ENCODE measurements at places on chromosomes 5 and 9.

- peak; percentile 50 for DNase-seq
Measured at GRCh38 chr9:16032799-16033198, 480.0 kb downstream of the CCDC171 start.

DNA sequence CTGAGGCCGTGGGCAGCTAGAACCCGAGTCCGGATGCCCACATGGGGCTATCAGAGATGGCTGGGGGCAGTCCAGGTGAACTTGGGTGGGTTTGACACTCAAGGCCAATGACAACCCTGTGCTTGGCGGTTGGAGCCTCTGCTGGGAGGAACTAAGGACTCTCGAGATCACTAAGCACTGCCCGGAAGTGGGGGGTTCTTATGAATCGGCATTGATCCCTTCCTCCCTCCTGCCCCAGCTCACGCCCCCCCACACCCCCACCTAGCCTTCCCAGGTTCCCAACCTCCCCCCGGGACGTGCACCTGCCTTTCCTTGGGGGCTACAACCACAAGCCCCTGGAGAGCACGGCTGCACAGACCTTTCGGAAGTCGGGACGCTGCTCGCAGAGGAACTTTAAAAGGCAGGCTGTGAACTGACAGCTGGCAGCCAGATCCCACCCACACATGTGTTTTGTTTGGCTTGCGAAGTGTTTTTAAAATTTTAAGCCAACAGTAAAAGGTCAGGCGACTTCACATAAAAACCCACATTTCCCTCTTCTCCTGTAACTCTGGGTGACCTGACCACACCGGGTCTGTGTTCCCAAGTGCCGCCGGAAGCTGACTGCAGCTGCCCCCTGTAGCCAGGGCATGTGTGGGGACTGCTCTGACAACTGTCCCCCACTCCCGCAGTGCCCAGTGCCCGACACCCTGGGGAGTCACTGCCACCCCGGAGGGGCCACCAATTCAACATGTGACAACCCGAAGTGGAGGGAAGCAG lies 5.1 kb upstream of the RALGDS start:
- peak; percentile 55 for DNase-seq

DNA sequence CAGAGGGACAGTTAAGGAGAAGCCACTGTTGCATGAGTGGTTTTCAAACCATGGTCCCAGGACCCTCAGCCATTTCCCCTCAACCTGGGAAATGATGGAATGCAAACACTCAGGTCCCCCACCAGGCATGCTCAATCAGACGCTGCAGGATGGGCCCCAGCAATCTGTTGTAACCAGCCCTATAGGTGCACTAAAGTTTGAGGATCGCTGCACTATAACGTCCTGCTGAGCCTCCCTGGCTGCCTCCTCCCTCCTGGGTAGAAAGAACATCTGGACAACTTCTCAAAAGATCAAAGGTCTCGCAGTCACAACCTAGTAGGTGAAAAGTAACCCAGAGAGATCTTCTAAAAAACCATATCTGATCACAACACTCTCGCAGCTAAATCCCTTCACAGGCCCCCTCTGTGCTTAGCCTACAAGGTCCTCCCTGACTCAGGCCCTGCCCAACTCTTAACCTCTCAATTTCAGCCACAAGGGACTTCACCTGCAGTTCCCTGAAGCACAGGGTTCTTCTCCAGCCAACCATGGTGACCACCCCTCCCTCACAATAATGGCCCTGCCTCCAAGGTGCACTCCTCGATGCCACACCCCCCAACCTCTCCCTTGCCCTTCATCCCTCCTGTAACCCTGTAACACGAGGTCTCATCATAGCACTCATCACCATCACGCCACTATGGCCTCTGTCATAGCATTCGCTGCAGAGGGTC lies 3.5 kb downstream of the SHB start:
- DNase-seq, result no peak

GRCh38 chr5:3116366-3116765 lies 364.9 kb upstream of the IRX2 start:
- no peak for DNase-seq

DNA sequence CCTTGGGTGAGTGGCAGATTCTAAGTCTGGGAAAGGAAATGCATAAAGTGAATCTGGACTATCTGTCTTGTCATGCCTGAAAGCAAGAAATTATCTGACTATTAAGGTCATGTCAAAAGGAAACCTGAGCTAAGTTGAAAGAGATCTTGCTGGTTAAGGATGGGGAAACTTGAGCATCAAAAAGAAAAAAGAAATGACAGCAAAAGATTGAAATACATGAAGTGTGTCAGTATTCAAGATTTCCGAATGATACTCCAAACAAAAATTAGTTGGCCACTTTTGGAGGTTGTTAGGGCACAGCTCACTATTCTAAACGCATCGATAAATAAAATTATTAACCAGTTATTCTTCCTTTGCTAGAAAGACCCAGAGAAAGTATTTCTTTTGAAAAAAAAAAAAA lies 3.3 kb upstream of the FBN2 start:
- no peak for DNase-seq

- no peak for DNase-seq
Measured at GRCh38 chr5:162888268-162888667, 549.1 kb upstream of the CCNG1 start.

- no peak for DNase-seq
Measured at GRCh38 chr9:131580358-131580757, 35.0 kb downstream of the PRRT1B start.

DNA sequence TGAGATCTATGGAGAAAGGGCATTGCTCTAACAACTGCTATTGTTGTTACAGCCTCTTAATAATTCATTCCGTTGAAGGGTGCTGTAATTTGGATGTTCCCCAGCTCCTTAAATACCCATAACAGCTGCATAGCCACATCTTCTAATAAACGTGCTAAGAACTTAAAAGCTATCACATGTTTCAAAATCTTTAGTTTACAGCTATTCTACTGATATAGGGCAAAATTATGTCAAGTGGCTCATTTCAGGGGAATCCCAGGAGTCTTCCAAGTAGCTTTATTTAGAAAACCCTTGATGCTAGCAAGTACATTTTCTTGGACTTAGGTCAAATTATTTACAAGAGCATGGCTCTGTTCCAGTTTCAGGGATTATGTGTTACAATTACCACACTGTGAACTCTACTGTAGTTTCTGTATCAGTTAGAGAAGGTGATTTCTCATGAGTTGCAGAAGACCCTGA lies 990.4 kb upstream of the ACO1 start:
- DNase-seq, result peak; percentile 81

GRCh38 chr5:19923742-19924141 lies 64.3 kb downstream of the CDH18 start:
- peak; percentile 38 for DNase-seq

GRCh38 chr5:38540314-38540713 lies 16.1 kb downstream of the LIFR start:
- no peak for DNase-seq

- DNase-seq, result peak; percentile 50
Measured at GRCh38 chr5:131634666-131634995, 398 bp downstream of the RAPGEF6 start.

DNA sequence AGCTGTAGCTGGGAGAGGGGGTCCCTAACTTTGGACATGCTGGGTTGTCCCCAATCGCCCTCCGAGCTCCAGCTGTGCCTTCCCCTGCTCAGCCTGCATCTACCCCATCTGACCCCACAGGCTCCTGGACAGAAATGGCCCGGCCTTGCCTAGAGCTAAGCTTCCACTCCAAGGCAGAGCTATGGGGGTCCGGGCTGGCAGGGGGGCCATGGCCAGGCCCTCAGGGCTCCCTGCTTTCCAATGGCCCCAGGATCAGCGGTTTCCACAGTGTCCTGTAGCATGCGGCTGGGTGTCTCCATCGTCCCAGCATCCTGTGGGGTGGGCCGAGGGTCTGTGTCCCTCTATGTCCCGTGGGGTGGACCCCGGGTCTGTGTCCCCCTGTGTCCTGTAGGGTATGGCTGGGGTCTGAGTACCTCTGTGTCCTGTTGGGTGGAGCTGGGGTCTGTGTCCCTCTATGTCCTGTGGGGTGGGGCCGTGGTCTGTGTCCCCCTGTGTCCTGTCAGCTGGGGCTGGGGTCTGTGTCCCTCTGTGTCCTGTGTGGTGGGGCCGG lies 130.6 kb downstream of the RXRA start:
- DNase-seq, result no peak

DNA sequence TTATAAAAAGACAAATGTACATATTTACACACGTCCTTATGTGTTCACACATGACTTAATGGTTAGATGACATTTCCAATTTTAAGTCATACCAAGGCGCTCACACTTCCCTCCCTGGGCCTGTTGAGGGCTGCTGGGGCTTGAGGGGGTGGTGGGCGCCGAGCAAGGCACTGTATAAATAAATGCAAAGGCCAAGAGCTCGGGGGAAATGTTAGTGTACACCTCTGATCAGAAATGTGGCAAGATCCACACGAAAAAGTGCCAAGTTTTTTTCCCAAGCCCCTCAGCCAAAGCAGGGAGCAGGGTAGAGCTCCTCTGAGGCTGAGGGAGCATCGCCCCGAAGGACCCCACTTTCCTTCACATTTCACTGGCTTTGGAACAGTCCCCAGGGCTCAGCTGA lies 7.5 kb downstream of the IRF1 start:
- no peak for DNase-seq

DNA sequence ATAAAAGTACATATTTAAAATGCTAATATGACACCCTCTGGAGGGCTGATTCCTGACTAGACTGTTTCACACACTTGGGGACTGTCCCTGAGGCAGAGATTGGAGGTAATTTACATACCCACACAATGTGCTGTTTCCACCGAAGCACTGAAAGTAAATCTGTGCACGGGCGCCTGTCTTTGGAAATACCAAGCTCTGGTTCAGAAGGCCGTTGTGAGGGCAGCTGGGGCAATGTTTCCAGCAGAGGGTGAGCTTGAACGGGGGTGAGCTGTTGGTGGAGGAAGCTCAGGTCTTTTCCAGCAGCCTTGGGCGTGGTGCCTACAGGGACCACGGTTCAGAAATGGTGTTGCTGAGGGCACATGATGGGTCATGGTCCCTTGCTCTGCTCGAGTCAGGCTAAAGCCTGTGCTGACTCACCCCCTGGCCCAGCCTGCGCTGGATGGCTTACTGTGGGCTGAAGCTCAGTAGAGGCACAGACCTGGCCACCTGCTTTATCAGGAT lies 25.8 kb upstream of the HMCN2 start:
- DNase-seq, result no peak

- no peak for DNase-seq
Measured at GRCh38 chr9:88659126-88659525, 124.1 kb downstream of the NXNL2 start.

DNA sequence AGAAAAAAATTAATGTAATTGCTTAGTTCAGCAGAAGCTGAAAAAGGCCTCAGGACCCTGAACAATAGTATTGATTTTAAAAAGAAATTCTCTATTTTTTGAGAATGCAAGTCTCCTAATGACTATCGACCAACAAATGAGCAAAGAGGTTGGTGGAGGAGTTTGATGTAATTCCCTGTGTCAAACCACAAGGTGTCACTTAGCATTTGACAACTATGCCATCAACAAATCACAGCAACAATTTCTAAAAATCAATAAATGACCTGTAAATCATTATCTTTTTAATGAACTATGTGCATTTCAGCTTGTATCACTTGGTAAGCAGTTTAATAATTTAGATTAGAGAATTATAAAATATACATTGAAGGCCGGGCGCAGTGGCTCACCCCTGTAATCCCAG lies 133.7 kb downstream of the PRELID2 start:
- no peak for DNase-seq

- no peak for DNase-seq
Measured at GRCh38 chr5:138714694-138715093, 38.5 kb upstream of the CTNNA1 start.

GRCh38 chr9:14131356-14132088 lies 182.4 kb downstream of the NFIB start:
- no peak for DNase-seq

DNA sequence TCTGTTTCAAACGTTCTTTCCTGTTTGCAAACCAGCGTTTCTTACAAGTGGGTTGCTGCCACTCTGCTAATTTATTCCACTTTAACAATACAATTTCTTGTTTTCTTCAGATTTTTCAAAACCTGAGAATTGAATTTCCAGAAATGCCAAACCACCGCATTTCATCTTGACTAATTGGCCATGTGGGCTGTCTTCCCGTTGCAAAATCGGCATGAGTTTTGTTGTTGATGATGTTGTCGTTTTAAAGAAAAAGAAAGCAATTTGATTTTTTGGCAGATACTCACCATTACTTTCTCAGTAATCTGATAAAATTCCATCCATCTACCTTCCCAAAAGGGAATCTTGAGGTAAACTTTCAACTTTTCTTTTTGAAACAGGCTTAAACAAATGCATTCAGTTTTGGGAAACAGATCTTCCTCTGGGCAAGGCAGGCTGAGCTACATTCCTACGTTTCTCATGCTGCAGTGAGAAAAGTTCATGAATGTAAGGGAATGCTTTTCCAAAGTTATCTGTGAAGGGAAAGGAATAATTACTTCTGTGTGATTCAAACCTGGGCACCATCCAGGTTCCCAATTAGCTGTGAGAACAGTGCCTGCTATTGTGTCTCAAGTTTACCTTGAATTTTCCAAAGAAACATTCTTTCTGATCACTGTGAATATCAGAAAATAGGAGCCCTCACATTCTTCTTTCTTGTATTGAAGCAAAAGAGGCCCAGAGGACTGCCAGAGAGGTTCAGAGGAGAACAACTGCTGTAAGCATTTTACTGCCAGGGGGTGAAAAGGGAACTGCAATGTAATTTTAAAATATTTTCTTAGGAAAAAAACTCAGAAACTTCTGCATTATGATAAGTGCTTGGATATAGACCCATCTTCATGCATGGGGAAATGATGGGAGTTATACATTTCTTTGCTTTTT lies 100.7 kb upstream of the TUT7 start:
- no peak for DNase-seq

- no peak for DNase-seq
Measured at GRCh38 chr9:129595311-129595741, 25.6 kb downstream of the C9orf50 start.

DNA sequence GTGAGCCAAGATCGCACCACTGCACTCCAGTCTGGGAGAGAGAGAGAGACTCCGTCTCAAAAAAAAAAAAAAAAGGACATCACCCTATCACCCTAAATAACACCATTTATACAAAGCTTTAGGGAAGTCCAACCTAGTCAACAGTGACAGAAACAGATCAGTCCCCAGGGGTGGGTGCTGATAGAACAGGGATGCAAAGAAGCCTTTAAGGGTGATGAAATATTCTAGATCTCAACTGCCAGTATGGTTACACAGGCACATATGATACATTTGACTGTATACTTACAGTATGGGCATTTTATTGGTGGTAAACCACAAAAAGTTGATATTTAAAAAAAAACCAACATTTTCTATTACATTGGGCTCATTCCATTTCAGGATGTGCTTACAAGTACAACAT lies 4.8 kb downstream of the RETREG1 start:
- no peak for DNase-seq

- DNase-seq, result peak; percentile 51
Measured at GRCh38 chr9:618478-618877, 223.0 kb upstream of the DMRT1 start.

- DNase-seq, result no peak
Measured at GRCh38 chr5:160441311-160441781, 19.7 kb downstream of the PTTG1 start.

- DNase-seq, result peak; percentile 47
Measured at GRCh38 chr5:150511578-150512367, 3.8 kb downstream of the NDST1 start.

GRCh38 chr9:109974918-109975276 lies 194.9 kb downstream of the PALM2AKAP2 start:
- DNase-seq, result no peak

- DNase-seq, result peak; percentile 25
Measured at GRCh38 chr9:107557236-107557990, 67.8 kb upstream of the KLF4 start.

Measured in fibroblast of pulmonary artery (primary cell).